ENCODE measurements at places on chromosomes 3 and 15. TPM values are rescaled to one million over a fixed set of nuclear protein-coding genes. Genes with fewer than 3 reads are reported as not detected.

The IQCF5 gene
- not detected for total RNA-seq

The CTDSPL gene
- 25.4 TPM for total RNA-seq

- no peaks in the 10 kb centered on the region for H3K27me3 ChIP-seq
- DNase-seq = peak; percentile 84
Observed at GRCh38 chr3:128488991-128489673, 3.9 kb downstream of the GATA2 start.

DNA sequence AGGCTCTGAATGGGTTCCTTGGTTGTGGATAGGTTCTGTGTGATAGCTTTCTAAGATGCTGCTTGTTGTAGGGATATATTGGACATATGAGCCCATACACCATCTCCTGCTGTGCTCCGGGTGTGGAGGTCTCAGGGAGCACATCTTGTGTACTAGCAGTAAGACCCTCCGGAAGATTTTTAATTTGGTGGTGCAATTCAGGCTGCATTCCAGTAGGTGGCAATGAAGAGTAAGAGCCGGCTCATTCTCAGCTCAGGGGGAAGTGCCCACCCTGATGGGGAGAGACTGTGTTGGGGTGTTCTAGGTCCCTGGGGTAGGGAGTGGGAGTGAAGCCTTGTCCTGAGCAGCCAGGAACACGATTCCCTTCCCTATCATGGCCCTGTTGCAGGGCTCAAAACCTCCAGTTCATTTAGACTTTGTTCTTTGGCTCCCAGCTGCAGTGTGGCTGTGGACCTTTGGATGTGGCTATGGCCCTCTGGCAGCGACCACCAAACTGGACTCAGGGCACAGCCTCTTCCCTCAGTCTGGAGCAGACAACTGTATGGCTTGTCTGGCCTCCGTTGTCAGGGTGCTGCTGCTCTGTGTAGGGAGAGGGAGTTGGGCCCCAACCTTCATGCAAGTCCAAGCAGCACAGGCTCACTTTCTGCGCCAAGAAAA is 104.7 kb downstream of the UNC13C start:
- no peak overlapping the region for H3K4me3 ChIP-seq
- no peaks in the 10 kb centered on the region for H3K27me3 ChIP-seq
- no peak overlapping the region for H3K27ac ChIP-seq
- no peaks in the 10 kb centered on the region for H3K36me3 ChIP-seq
- no peaks in the 10 kb centered on the region for H3K4me1 ChIP-seq
- DNase-seq = no peak

DNA sequence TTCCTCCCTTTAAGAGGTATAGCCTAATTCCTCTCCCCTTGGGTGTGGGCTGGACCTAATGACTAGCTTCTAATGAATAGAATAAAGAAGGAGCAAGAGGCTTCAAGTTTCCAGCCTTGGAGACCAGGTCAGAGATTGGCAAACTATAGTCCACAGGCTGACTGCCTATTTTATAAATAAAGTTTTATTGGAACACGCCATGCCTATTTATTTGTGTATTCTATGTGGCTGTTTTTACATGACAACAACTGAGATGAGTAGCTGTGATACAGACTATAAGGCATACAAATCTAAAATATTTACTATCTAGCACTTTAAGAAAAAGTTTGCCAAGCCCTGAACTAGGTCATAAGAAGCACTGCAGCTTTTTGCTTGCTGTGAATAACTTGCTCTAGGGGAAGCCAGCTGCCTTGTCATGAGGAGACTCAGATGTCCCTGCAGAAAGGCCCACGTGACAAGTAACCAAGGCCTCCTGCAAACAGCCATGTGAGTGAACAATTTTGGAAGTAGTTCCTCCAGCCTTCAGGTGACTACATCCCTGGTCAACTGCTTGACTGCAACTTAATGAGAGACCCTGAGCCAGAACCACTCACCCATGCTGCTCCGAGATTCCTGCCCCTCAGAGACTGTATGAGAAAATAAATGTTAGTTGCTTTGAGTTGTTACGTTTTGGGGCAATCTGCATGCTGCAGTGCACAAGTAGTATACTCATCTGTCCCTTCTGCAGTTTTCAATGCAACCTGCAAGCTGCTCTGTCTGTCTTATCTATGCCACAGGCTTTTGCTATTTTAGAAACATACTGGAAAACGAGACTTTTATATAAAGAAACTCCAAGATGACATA is 21.1 kb upstream of the MAP3K13 start:
- no peak overlapping the region for H3K4me3 ChIP-seq
- H3K36me3 ChIP-seq = no peaks in the 10 kb centered on the region
- peaks cover 48% of the 10 kb centered on the region for H3K4me1 ChIP-seq
- peak overlapping the region; percentile 43 for H3K27ac ChIP-seq

DNA sequence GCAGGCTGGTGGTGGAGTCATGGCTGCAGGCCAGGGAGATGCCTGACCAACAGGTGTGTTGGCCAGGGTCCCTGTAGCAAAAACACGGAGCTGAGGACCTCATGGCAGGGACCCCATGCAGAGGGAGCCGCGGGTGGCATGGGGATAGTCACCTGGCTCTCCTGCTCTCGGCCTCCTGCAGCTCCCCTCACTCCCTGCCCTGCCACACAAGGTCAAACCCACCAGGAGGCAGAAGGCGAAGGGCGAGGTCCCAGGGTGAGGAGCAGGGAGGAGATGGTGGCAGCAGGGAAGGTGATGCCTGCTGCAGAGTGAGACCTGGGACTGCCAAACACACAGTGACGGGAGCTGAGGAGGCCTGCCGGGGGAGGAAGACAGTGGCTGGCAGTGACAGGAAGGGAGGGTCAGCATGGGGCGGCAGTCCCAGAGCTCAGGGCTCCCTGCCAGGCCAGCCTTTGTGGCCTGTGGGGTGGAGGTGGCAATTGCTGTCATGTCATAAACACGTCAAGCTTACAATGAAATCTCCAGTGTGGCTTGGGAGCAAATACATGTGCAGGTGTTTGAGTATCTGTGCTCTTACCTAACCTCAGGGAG is 144.3 kb downstream of the TJP1 start:
- peak; percentile 53 for DNase-seq
- no peaks in the 10 kb centered on the region for H3K27me3 ChIP-seq
- H3K27ac ChIP-seq = peak overlapping the region; percentile 94
- H3K36me3 ChIP-seq = no peaks in the 10 kb centered on the region
- peaks cover 23% of the 10 kb centered on the region for H3K4me1 ChIP-seq

- no peak for DNase-seq
- peaks cover 22% of the 10 kb centered on the region for H3K4me1 ChIP-seq
- no peak overlapping the region for H3K4me3 ChIP-seq
Observed at GRCh38 chr15:53694476-53694874, 65.0 kb downstream of the WDR72 start.

DNA sequence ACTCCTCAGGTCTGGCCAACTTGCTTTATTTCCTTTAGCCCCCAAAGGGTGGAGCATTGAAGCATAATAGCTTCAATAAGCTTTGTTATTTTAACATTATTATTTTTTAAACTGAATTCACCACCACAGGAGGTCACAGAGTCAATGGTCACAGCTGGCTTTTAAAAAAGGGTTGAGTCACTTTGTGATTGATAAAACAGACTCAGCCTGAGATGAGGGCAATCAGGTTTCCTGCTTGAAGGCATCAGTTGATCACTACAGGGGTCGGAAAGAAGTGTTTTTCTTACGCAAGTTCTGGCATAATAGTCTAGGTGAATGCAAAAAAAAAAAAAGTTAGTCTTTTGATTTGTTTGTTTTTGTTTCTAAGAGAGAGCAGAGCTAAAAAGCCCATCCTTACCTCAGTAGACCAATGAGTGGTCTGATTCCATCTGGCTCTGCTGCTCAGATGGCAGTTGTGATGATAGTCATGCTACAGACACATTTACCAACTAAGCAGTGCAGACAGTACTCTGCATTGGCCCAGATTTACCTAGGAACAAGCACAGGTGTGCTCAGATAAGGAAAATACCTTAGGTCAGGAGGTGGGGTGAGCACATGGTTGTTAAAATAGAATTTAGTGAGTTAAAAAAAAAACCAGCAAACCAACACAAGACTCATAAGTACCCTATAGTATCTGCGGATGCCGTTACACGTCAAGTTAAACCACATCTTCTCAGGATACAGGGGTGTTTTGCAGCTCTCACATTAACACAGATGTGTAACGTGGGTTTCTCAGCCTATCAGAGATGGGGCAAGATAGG is 22.6 kb downstream of the ZNF80 start:
- no peak overlapping the region for H3K4me3 ChIP-seq
- no peaks in the 10 kb centered on the region for H3K4me1 ChIP-seq
- H3K36me3 ChIP-seq = no peaks in the 10 kb centered on the region

- H3K27me3 ChIP-seq = no peaks in the 10 kb centered on the region
- DNase-seq = no peak
- no peaks in the 10 kb centered on the region for H3K36me3 ChIP-seq
- H3K4me1 ChIP-seq = peaks cover 12% of the 10 kb centered on the region
Observed at GRCh38 chr3:59317386-59317785, 267.6 kb upstream of the CFAP20DC start.

DNA sequence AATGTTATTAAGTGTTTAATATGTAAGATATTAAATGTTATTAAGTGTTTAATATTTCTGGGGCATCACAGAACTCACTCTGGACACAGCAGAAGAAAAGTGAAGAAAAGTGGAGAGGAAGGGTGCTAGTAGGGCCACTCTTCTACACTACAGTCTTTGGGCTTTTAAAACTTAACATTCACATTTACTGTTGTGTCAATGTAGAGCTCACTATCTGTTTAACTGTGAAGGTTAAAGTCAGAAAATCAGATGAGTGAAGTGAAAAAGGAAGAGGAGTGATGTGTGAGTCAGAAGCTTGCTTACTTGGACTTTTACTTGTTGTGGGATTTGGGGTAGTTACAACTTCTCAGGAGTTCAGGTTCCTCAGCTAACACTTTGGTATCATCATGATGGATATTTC is 145.3 kb upstream of the DNAJC19 start:
- H3K36me3 ChIP-seq = no peaks in the 10 kb centered on the region
- no peaks in the 10 kb centered on the region for H3K27me3 ChIP-seq
- no peak overlapping the region for H3K27ac ChIP-seq
- H3K4me3 ChIP-seq = no peak overlapping the region

GRCh38 chr15:43527016-43527801 is 9.8 kb downstream of the MAP1A start:
- H3K36me3 ChIP-seq = no peaks in the 10 kb centered on the region
- no peak overlapping the region for H3K4me3 ChIP-seq
- H3K4me1 ChIP-seq = no peaks in the 10 kb centered on the region
- DNase-seq = no peak
- H3K27me3 ChIP-seq = no peaks in the 10 kb centered on the region
- no peak overlapping the region for H3K27ac ChIP-seq

Data from body of pancreas (tissue), 4 donors.